ENCODE measurements at places on chromosomes 5 and 9.

- no peak for DNase-seq
Measured at GRCh38 chr5:80010754-80011392, 19.8 kb upstream of the MTX3 start.

DNA sequence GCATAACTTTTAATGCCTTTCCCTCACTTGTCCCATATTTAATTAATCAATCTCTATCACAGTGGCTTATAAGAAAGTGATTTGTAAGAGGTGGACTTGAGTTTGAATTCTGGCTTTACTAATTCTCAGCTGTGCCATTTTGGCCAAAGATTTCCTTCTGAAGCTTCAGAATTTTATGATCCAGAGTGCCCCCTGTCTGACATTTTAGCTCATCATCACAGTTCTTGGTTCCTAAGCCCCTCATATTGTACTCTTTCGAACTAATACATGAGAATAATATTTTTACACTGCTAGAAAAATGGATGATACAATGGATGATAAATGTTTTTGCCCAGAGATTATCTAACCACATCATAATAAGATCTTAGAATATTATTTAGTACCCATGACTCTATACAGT, 1014.1 kb downstream of the PTPRD start:
- no peak for DNase-seq

- DNase-seq: peak; percentile 91
Measured at GRCh38 chr9:129483415-129484351, 137.2 kb downstream of the C9orf50 start.

DNA sequence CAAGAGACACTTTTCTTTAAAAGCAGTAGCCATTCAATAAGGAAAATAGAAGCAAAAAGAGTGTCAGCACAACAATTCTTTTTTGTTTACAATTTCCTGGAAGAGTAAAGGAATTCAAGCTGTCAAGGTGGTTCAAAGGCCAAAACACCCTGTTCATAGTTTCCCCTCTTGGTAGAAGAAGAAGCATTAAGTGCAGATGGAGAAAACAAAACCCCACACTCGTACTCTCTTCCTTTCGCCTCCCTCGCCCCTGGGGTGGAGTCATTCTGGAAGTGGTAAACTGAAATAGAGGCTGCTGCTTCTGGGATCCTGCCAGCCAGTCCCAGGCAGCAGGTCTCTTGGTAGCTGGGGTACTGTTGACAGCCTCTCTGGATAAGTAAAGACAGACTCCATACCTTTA, 105.0 kb downstream of the ANKRD55 start:
- DNase-seq: no peak

GRCh38 chr5:10627160-10627701, 63.4 kb downstream of the ANKRD33B start:
- DNase-seq: no peak

- DNase-seq: peak; percentile 42
Measured at GRCh38 chr5:2749514-2750025, 1.9 kb downstream of the IRX2 start.

GRCh38 chr5:134798468-134798867, 39.9 kb downstream of the DDX46 start:
- no peak for DNase-seq
